ENCODE measurements at places on chromosomes 2 and 18. TPM values are rescaled to one million over a fixed set of nuclear protein-coding genes. Genes with fewer than 3 reads are reported as not detected.

Gene RIF1
- 12.3 TPM for polyA plus RNA-seq

Gene FOXD4L1
- 5.0 TPM for polyA plus RNA-seq

Gene DPP10
- polyA plus RNA-seq, result 5.2 TPM

Gene STARD6
- not detected for polyA plus RNA-seq

Gene BMP10
- not detected for polyA plus RNA-seq

Gene B4GALT6
- polyA plus RNA-seq, result 8.6 TPM

Gene CCDC85A
- 0.18 TPM for polyA plus RNA-seq

Gene VRK2
- 11.4 TPM for polyA plus RNA-seq

Gene COMMD1
- polyA plus RNA-seq, result 57.7 TPM

Gene DDX1
- polyA plus RNA-seq, result 122 TPM

Gene TXNL1
- polyA plus RNA-seq, result 73.2 TPM

Gene TAF4B
- 2.7 TPM for polyA plus RNA-seq

Gene GALNT3
- 1.5 TPM for polyA plus RNA-seq

Gene SLC11A1
- polyA plus RNA-seq, result 6.3 TPM

Gene SERPINB4
- polyA plus RNA-seq, result not detected

Gene KCNF1
- polyA plus RNA-seq, result not detected

Gene MPP4
- polyA plus RNA-seq, result 0.84 TPM

Gene RBKS
- polyA plus RNA-seq, result 20.3 TPM

Gene CGREF1
- 2.0 TPM for polyA plus RNA-seq

Gene ASB18
- polyA plus RNA-seq, result not detected

Gene DHX57
- polyA plus RNA-seq, result 19.0 TPM

All from adrenal gland (tissue), 19 donors.